Nephron progenitor cell (in vitro differentiated cells): ENCODE measurements at places on chromosomes 13 and 19.

- no peak for DNase-seq
Observed at GRCh38 chr19:11699931-11700794, 38.6 kb downstream of the ZNF823 start.

GRCh38 chr13:24292481-24292880 lies 16.9 kb upstream of the C1QTNF9 start:
- no peak for DNase-seq

DNA sequence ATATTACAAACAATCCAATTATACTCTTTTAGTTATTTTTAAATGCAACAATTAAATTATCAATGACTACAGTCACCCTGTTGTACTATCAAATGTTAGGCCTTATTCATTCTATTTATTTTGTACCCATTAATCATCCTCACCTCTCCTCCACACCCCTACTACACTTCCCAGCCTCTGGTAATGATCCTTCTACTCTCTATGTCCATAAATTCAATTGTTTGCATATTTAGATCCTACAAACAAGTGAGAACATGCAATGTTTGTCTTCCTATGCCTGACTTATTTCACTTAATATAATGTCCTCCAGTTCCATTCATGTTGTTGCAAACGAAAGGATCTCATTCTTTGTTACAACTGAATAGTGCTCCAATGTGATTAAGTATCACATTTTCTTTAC lies 1414.6 kb downstream of the SLITRK1 start:
- no peak for DNase-seq

GRCh38 chr19:48646001-48646721 lies at the start of gene CA11:
Gene CA11 (minus strand): TSS chr19:48646187. CDS start chr19:48645632, 555 bp downstream.
- peak; percentile 92 for DNase-seq

DNA sequence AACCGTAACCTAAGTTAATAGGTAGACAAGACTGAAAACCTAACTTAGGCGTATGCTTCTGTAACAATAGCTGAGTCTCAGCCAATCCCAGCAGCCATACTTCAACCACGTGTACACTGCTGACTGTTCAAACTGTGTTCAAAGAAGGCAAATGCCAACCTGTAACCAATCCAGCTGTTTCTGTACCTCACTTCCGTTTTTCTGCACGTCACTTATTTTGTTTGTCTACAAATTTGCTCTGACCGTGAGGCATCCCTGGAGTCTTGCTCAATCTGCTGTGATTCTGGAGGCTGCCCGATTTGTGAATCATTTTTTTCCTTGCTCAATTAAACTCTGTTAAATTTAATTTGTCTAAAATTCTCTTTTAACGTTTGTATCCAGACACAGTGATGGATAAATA lies 59.2 kb downstream of the EDNRB start:
- DNase-seq, result no peak

DNA sequence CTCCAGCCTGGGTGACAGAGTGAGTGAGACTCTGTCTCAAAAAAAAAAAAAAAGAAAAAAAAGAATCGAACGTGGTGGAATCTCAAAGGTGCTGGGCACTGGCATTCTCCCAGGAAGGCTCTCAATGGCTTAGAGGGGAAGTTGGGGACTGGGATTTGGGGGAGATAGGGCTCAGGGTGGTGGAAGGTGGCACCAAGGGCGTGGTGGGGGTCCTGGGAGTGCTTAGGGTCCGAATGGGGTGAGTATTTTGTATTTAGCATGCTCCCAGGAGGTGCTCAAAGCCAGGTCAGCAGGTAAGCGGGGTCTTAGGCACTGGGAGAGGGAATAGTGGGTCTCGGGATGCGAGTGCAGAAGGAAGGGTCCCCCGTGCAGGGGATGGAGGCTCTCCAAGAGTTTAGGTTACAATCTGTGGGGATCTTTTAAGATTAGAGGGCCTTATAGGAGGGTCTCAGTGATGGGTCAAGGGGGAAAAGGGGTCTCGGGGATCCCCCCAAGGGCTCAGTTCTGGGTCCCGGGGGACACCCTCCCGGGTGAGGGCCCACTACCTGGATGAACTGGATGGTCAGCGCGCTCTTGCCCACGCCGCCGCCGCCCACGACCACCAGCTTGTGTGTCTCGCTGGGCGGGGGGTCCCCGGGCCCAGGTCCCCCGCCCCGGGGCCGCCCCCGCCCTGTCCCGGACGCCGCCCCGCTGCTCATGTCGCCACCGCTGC lies 386 bp downstream of the RRAS start:
- no peak for DNase-seq

GRCh38 chr19:46629546-46630025 lies 4.7 kb upstream of the PTGIR start:
- no peak for DNase-seq

DNA sequence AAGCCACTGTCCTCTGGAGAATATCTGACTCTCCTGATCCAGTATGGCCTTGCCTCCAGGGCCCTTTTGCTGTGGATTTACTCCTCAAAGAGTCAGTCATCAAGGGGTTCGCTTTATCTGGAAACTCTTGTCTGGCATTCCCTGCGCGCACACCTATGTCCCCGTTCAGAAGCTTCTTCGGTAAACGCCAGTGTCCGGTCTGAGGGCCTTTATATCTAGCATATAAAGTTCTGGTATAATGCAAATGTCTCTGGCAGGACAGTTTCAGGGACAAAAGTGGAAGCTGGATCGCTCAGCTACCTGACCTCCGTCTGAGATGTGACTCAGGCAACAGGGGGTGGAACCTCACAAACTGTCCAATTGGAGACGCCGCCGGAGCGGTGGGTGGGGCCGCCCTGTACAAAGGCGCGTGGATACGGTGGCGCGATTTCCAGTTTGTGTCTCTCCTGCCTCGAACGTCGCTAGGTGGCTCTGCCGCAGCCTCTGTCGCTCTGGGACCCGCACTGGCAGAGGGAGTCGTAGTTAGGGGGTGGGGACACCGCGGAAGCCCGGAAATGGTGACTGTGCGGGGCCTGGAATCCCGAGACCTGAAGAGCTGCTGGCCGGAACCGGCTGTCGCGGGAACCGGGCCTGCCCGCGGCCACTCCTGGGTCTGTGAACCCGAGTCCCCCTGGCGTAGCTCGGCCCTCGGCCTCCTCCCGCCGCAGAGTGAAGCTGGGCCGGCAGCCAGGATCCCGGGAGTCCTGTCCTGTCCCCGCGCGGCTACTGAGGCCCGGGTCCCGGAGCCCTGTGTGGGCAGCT lies 10.6 kb upstream of the ZNF709 start:
- DNase-seq, result peak; percentile 83

DNA sequence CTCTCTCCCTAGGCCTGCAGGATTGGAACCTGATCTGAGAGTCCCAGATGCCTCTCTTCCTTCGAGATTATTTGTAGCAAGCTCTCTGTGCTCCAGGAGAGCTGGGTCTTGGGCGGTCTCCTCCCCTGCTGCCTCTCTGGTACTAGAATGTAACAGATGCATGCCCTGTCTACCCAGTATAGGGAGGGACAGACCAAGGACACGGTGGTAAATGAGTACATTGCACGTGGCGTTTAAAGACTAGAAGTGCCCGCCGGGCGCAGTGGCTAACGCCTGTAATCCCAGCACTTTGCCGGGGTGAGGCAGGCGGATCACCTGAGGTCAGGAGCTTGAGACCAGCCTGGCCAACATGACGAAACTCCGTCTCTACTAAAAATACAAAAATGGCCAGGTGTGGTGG lies 11.7 kb downstream of the SLC27A1 start:
- no peak for DNase-seq

DNA sequence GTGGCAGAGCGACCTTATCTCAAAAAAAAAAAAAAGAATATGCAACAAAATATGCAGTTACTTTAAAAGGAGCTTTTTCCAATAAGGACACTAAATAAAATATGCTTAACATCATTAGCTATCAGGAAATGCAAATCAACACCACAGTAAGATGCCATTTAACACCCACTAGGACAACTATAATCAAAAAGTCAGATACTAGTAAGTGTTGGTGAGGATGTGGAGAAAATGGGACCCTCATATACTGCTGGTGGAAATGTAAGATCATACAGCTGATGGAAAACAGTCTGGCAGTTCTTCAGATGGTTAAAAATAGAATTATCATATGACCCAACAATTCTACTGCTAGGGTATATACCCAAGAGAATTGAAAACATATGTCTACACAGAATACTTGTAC lies 24.5 kb upstream of the AKT2 start:
- no peak for DNase-seq

- DNase-seq, result no peak
Observed at GRCh38 chr19:18118420-18119012, 20.9 kb downstream of the MAST3 start.

DNA sequence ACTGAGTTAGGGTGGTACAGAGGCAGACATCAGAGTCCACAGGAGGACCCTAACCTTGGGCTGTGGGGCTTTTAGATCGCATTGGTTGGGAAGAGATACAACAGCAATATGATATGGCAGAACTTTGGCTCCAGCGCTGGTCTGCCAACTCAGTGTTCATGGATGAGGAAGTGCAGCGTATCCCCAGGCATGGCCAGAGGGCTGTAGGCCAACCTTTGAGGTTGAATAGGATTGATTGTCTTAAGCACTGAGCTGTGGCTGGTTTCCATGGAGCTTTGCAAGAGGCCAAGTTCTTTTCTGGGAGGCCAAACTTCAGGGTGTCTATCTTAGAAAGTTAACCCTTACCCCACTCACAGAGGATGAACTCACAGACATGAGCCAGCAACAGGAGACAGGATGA lies 144.1 kb upstream of the TMTC4 start:
- peak; percentile 33 for DNase-seq

DNA sequence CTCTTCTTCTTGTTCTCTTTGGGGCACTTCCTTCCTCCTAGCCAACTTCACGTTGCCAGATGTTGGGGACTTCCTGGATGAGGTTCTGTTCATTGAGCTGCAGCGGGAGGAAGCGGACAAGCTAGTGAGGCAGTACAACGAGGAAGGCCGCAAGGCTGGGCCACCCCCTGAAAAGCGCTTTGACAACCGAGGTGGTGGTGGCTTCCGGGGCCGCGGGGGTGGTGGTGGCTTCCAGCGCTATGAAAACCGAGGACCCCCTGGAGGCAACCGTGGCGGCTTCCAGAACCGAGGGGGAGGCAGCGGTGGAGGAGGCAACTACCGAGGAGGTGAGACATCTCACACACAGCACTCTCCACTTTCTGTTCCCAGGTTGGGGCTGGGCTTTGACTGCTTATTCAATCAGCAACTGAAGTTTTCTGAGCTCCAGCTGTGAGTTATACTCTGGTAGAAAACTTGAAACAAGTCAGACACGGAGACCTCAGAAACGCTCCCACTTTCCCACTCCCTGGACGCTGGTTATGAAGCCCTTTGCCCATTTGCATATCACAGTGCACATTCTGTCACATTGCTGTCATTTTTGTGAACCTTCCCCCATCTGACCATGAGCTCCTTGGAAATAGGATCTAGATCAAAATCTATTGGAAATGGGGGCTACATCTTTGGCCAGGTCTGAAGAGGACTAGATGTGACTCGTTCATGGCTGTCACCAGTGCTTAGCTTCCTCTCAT lies 7.2 kb upstream of the CCDC97 start:
- DNase-seq, result no peak

- peak; percentile 40 for DNase-seq
Observed at GRCh38 chr19:13526552-13526951, 20.3 kb upstream of the CACNA1A start.

DNA sequence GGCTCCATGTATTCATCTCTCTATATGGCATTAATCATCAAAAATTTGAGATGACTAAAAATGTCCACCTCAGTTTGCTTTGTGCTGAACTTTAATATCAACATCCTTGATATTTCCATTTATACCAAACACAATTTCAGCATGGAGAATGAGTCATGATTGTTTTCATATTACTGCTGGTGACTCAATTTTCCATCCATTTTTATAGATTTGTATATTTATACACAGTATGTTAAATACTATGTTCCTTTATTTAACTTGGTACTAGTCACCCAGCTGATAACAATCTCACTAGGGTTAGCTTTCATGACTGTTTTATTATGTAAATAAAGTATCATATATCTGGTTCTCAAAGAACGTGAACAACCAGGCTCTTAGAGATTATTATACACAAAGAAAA lies 1255.1 kb downstream of the SLITRK1 start:
- DNase-seq, result no peak

DNA sequence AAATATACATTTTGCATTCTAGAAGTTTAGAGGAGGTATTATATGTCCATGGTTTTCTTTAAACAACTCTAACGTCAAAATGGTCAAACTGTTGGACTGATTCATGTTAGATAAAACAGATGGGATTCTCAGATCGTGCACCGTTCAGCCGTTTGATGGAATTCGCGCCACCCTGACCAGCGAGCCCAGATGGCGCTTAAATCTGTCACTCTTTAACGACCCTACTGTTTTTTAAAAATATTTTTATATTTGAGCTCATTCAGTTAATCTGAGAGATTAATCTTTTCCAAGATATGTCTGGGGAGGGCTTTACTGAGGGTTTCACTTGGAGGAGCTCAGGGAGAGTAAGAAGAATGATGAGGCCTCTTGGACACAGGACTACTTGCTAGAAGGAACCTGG lies 164.4 kb downstream of the TM9SF2 start:
- DNase-seq, result no peak

DNA sequence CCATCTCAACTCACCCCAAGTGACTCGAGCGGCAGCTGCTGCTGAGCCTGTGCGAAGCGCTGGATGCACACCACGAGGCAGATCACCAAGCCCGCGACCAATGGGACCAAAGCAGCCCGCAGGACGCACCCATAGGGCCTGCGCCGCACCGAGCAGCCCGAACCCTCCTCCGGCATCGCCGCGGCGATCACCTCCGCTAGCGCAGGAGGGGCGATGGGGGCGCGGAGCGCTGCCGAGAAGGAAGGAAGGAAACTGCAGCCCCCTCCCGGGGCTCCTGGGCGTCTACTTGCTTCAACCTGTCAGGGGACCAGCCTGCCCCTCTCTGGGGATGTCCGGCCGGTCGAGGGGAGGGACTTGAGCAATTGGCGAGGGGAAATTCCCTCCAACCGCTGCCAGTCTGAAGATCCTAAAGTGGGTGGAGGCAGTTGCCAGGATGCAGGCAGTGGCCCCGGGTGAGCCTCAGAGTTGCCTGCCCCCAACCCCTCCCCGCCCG lies at the start of gene CD70:
Gene CD70, minus strand, starts transcription at position 324 of the 493 bp plus-strand sequence. Its CDS starts 148 bp downstream, at position 176.
- peak; percentile 54 for DNase-seq

- DNase-seq, result no peak
Observed at GRCh38 chr19:15457701-15458484, 6.5 kb downstream of the RASAL3 start.

- no peak for DNase-seq
Observed at GRCh38 chr19:43466793-43467192, 1.4 kb upstream of the LYPD3 start.

DNA sequence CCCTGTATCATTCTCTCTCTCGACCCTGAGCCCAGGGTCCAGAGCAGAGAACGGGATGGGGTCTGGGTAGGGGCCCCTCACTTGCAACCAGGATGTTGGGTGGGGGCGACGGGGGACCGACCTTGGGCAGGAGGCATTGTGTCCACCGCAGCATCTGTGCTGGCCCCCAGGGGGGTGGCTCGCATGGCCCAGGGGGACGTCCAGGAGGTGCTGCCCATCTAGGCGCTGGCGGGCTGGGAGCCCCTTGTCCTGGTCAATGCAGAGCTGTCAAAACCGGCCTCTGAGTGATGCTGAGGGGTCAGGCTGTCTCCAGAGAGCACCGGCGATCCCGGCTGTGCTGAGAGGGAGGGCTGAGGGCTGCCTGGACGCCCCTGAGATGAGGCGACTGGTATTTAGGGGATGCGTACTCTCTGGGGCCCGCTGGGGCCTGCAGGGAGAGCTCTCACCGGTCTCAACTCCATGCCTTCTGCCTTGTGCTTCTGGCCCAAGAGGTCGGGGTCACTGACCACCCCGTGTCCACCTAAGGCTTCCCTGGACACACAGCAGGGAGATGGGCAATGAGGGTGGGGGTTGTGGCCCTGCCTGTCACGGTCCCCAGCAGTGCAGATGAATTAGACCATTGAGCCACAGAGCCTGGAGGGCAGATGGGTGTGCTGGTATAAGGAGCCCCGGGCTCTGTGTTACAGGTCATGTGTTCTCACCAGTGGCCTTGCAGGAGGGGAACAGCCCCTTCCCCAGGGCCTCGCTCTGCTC lies 8.6 kb downstream of the RPS9 start:
- no peak for DNase-seq

GRCh38 chr19:50649433-50650391 lies at the start of gene C19orf81:
Gene C19orf81 (plus strand): TSS chr19:50649445. CDS start chr19:50649445, 0 bp downstream.
- peak; percentile 53 for DNase-seq
